NCI-H2081 treated with DMSO at 0.1 percent for 48 hours (cell line): ENCODE measurements at places on chromosomes 7 and 10.

GRCh38 chr7:50446542-50446960, 3.6 kb downstream of the FIGNL1 start:
- no peak for DNase-seq

DNA sequence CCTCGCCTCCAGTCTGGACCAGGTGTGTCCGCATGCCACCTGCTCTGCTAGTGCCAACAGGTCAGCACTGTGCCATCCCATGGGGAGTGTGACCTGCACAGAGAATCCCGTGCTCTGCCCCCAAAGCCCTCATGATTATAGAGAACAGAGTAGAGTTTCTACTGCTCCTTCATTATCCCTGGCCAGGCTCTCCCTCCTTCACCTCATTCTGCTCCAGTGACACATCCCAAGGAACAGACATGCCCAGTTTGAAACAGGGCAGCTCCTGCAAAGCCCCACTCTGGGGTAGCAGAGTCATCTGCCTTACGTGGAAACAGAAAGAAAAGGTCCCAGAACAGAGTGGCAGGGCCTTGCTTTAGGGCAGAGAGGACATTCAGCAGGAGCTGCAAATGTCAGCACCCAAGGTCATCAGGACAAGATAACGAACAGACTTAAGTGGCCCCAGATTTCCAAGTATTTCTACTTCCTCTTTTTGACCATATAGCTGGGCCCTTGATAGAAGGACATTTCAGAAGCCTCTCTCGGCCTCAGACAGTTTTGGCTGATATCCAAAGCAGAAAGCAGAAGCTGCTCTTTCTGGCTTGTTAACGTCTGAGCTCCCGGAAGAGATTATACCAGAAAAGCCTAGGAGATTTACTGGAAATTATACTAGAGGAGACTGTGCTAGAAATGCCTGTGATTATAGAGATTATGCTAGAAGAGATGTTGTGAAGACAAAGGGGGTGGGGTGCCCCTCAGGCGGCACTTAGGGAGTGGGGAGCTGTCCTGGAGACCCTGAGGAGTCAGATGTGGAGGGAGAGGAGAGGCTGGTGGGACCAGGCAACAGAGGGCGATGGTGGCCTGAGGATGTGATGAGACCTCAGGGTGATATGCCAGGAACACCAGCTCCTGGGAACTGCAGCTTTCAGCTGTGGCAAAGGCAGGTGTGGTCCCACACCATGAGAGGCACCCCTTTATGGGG, 12.6 kb downstream of the TMEM176B start:
- no peak for DNase-seq

GRCh38 chr7:66297579-66297978, 92.4 kb downstream of the TPST1 start:
- DNase-seq = no peak

- DNase-seq = no peak
Observed at GRCh38 chr10:78483641-78484040, 450.0 kb downstream of the RPS24 start.

GRCh38 chr7:35420656-35421055, 166.8 kb upstream of the TBX20 start:
- DNase-seq = no peak

- no peak for DNase-seq
Observed at GRCh38 chr7:74579800-74580685, 77.5 kb upstream of the GTF2I start.
